CD4-positive, alpha-beta memory T cell (primary cell): ENCODE measurements at places on chromosomes 5 and 9. TPM values are rescaled to one million over a fixed set of nuclear protein-coding genes. Genes with fewer than 3 reads are reported as not detected.

The SLC36A3 gene
- total RNA-seq = not detected

DNA sequence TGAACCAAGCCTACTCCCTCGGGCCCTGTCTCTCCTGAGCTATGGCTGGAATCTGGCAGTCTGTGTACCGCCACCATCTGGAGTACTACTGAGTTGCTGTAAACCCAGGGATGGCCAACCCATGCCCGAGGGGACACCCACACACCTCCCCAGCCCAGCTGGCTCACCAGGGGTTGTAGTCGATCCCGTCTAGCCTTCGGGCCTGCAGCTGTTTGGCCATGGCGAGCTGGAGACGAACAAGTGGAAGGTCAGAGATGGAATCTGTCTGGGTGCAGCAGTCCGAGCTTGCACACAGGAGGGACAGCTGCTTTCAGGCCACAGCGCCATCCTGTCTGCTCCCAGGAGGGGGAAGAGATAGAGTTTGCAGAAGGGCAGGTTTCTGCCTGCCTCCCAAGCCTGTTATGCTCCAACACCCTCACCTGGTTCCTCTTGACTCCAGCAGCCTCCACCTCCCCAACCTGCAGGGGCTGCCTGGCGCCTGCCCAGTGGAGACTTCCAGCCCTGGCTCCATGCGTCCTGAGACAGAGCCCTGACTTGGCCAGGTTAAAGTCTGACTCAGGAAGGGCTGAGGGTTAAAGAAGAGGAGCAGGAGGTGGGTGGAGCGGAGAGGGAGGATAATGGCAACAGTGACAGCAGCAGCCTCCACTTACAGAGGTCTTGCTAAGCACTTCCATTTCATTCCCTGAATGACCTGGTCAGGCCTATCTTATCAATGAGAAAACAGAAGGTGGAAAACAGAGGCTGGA, 15.8 kb upstream of the SPOUT1 start:
- no peaks in the 10 kb centered on the region for H3K27me3 ChIP-seq
- no peak for DNase-seq
- H3K27ac ChIP-seq = no peak overlapping the region
- no peak overlapping the region for H3K4me3 ChIP-seq
- peaks cover 6% of the 10 kb centered on the region for H3K36me3 ChIP-seq
- H3K4me1 ChIP-seq = no peaks in the 10 kb centered on the region

DNA sequence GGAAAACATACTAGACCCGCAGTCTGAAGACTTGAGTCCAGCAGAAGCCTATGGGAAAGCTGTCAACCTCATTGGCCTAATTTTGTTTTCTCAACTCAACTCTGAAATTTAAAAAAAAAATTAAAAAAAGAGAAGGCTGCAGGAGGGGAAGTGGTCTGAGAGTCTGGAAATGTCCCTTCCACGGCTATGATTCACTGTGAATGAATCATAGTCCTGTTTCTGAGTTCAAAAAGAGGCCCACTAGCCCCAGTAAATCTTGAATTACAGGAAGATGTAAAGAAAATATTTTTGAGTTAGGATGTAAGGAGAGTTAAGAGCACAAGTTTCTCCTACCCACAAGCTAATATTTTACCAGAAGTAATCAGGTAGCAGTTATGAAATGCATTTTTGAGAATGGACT, 565.5 kb upstream of the DMAC1 start:
- no peaks in the 10 kb centered on the region for H3K36me3 ChIP-seq
- DNase-seq = no peak
- no peak overlapping the region for H3K4me3 ChIP-seq
- no peak overlapping the region for H3K27ac ChIP-seq
- H3K4me1 ChIP-seq = no peaks in the 10 kb centered on the region
- H3K27me3 ChIP-seq = no peaks in the 10 kb centered on the region

The FBN2 gene
- 0.15 TPM for total RNA-seq
